RWPE2 (cell line): ENCODE measurements at places on chromosomes 5 and 9.
A peak's percentile ranks its signal among the peaks of the same experiment; 100 is the strongest.

GRCh38 chr9:123470991-123471770 lies 115.2 kb downstream of the CRB2 start:
- H3K27me3 ChIP-seq = no peaks in the 10 kb centered on the region
- no peak overlapping the region for H3K4me3 ChIP-seq
- no peak overlapping the region for H3K27ac ChIP-seq
- H3K4me1 ChIP-seq = no peaks in the 10 kb centered on the region

GRCh38 chr5:16913187-16914107 lies 22.6 kb downstream of the MYO10 start:
- peaks cover 70% of the 10 kb centered on the region for H3K4me1 ChIP-seq
- H3K27me3 ChIP-seq = no peaks in the 10 kb centered on the region
- H3K4me3 ChIP-seq = no peak overlapping the region
- peaks cover 15% of the 10 kb centered on the region for H3K36me3 ChIP-seq
- DNase-seq = peak; percentile 92

DNA sequence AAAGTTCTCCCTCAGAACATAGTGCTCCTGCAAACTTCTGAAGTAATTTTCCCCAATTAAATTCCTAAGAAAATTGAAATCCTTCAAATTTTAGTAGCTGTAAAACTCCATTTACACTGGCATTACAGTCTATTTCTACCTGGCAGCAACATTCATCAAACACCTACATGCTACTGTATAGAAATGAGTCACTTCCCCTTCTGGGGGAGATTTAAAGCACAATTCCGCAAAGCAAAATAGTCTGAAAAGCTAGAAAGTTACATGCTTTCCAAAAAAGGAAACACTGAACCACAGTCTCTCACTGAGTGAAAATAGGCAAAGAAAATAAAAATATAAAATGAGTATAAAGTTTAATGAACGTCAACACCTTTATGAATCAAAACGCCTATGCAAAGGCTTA lies 43.3 kb downstream of the MCTP1 start:
- H3K27me3 ChIP-seq = no peaks in the 10 kb centered on the region
- no peak overlapping the region for H3K4me3 ChIP-seq
- H3K36me3 ChIP-seq = no peaks in the 10 kb centered on the region
- DNase-seq = no peak
- no peaks in the 10 kb centered on the region for H3K4me1 ChIP-seq

- no peak overlapping the region for H3K4me3 ChIP-seq
- no peaks in the 10 kb centered on the region for H3K4me1 ChIP-seq
- no peak overlapping the region for H3K27ac ChIP-seq
- no peak for DNase-seq
- no peaks in the 10 kb centered on the region for H3K36me3 ChIP-seq
These were observed 148.2 kb downstream of the DROSHA start for GRCh38 chr5:31383734-31384133.

DNA sequence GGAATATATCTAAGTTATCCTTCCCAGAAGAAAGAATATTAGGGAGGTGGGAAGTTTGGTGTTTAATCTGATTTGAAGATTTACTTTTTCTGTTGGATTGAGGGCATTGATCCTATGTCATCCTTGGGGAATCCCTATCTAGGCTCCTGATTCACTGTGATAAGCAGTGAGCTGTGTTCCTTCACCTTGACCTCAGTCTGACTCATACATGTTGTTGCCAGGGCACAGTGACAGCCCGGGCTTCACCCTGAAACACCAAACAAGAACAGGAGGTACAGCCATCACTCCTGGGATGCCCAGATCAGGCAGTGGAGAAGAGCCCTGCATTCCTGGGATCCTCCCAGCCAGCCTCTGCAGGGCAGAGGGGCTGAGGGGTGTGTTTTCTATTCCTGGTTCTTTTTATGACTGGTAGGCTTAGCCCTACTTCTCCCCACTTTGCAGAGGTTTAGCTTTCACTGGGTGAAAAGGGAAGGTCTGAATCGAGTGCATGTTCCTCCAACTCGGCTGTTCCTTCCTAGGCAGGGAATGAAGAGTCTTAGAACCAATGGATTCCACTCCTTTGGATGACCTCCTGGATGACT lies 3.1 kb upstream of the FAM53C start:
- H3K27me3 ChIP-seq = no peaks in the 10 kb centered on the region
- DNase-seq = no peak
- no peak overlapping the region for H3K27ac ChIP-seq
- peaks cover 4% of the 10 kb centered on the region; the same call in 1 of the 2 replicates for H3K36me3 ChIP-seq
- no peak overlapping the region for H3K4me3 ChIP-seq
